ENCODE measurements at places on chromosomes 5 and 9.

DNA sequence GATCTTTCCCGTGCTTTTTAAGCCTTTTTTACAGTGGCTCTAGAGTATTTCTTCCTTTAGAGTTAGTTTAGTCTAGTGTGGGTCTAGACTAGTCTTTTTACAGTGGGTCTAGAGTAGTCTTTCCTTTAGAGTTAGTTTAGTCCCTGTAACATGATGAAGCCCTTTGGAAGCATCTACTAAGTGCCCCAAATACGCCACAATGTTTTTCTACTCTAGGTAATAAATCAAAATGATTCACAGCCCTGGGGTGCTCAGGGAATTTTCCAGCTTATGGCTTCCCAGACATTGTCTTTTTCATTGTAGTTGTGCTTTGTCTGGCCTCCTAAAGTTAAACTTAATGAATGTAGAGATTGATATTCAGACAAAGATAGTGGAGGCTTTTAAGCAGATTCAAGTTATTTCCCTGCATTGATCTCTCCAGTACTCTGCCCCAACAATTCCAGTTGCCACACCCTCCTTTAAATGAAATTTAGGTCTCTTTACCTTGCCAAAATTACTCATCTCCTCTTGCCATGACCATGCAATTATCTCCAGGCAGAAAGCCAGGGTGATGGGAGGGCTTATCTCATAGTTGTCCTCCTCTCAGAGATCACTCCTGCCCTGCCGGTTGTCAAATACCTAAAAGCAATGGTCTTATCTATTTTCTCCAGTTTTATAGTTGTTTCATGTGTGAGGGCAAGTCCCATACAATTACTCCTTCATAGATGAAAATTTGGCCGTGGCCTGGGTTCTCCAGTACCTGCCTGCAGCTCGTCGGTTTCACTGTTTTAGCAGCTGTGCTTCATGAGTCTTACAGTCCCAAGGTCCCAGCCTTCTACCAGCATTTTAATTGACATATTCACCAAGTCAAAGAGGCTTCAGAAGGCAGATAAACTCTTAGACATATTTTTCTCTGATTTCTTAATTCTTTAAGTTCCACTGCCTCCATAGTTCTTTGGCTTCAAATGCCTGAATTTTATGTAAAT lies 794.0 kb upstream of the COX7C start:
- DNase-seq, result peak; percentile 20

- DNase-seq, result no peak
Measured at GRCh38 chr5:107356891-107357290, 313.8 kb downstream of the EFNA5 start.

GRCh38 chr5:172999974-173000373 lies 16.4 kb downstream of the ATP6V0E1 start:
- no peak for DNase-seq

DNA sequence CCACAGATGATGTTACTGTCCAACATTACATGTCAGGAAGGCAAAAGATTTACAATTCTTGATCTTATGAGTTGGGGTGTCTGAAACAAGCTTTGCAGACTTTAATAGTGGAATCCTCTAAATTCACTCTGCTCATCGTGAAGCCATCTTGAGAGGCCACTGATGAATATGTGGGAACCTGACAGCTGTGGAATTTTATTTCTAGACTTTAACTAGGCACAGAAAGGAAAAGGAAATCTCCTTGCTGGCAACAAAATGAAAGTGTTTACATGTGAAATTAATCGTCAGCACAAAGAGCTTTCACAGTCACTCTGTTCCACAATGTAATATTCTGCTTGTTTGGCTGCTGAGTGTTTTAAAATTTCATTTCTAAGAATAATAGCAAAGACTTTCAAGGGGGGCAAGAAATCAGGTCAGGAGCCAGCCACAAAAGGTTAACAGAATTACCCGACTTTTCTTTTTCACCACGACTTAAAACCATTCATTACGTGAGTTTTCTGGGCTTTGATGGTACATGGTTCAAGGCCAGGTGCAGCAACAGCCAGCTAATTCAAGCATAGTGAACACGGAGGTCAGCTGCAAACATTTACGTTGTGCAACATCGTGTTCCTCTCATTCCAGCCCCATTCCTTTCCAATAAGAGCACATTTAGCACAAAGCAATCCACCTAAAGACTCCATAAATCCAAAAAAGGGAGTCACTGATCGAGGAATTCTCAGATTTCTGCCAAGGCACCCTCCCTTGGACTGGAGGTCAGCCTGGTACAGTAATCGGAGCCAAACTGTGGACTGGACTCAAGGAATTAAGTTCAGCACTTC lies 14.6 kb downstream of the NREP start:
- DNase-seq, result no peak

GRCh38 chr9:4137234-4137633 lies 162.6 kb downstream of the GLIS3 start:
- DNase-seq, result peak; percentile 30

DNA sequence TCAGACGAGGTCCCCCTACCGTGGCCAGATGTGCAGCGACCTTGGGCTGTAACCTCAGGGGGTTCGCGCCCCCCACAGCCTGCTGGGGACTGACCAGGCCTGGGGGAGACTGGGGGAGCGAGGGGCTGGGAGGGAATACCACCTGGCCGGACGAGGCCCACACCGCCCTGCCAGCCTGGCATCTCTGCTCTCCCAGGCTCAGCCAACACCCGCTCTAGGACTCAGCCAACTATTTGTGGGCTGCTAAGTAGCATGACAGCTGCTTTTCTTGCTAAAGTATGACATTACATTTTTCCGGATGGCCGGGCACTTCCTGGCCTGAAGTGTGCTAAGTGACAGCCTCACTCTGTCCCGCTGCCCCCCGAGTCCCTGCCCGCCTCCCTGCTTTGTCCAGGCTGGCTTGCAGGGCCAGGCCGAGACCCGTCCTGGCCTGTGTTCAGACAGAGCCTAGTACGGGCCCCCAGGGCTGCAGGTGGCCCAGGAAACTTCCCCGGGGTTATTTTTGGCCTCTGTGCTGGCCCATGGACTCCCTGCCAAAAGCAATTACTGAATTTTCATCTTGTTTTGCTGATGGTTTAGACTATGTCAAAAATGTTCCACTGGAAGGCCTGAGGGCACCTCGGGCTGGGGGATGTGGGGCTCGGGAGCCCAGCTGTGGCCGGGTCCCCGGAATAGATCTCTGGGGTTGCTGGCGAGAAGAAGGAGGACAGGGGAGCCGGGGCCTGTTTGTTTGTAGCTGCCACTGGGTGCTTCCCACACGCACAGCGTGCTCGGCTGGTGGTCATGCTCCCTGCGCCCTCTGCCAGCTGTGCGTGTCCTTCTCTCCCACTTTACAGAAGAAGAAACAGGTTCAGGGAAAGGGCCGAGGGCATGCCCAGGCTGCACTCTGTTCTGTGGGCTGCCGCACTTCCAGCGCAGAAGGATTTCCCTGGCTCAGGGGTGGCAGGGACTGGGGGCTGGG lies 13.4 kb upstream of the SLC2A6 start:
- peak; percentile 87 for DNase-seq

- DNase-seq, result no peak
Measured at GRCh38 chr9:134187110-134187531, 22.8 kb upstream of the RNU6ATAC start.

- no peak for DNase-seq
Measured at GRCh38 chr5:166906991-166907713, 1384.3 kb upstream of the WWC1 start.

DNA sequence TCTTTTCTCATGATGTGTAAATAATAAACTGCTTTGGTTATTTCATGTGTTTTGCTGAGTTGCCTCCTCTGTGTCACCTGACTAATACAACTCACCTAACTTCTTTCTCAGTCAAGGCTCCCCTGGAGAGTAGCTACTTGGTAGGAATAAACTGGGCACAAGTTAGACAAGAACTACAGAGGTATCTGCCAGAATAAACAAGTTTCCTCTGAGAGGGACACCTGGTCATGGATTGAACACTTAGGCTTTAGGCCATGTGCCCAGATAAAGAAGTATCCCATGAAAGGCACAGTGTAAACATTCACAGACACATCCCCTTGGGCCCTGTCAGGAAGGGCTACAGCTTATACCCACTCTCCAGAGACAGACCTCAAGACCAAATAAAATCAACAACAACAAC lies 532.5 kb downstream of the KIF4B start:
- no peak for DNase-seq

- peak; percentile 19 for DNase-seq
Measured at GRCh38 chr5:32475334-32476097, 31.0 kb upstream of the ZFR start.

DNA sequence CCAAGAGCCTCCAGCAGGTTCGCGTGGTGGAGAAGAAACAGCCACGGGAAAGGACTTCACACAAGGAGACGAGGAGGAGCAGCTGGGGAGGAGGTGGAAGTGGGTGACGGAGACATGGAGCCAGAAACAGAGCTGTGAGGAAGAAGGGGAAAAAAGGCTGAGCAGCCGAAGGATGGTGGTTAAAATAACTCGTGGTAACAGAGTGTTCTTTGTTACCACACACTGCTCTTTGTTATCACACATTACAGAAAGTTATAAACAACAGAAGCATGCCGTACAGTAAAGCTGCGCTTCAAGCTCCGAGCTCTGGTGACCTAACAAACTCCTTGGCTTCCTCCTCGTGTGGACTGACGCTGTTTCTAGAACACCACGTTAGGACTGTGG lies 215.4 kb downstream of the GLIS3 start:
- DNase-seq, result peak; percentile 6

DNA sequence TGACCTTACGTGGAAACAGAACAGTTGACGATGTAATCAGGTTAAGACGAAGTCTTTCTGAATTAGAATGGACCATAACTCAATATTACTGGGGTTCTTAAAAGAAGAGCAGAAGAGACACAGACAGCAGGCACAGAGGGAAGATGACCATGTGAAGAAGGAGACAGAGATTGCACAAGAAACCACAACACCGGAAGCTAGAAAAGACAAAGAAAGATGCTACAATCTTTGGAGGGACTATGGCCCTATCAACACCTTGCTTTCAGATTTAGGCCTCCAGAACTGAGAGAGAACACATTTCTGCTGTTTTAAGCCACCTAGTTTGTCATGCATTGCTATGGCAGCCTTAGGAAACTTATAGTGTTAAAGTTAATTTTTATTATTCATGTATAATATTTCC lies 27.1 kb downstream of the CDH9 start:
- no peak for DNase-seq

GRCh38 chr5:76408104-76408654 lies 5.1 kb downstream of the IQGAP2 start:
- no peak for DNase-seq

DNA sequence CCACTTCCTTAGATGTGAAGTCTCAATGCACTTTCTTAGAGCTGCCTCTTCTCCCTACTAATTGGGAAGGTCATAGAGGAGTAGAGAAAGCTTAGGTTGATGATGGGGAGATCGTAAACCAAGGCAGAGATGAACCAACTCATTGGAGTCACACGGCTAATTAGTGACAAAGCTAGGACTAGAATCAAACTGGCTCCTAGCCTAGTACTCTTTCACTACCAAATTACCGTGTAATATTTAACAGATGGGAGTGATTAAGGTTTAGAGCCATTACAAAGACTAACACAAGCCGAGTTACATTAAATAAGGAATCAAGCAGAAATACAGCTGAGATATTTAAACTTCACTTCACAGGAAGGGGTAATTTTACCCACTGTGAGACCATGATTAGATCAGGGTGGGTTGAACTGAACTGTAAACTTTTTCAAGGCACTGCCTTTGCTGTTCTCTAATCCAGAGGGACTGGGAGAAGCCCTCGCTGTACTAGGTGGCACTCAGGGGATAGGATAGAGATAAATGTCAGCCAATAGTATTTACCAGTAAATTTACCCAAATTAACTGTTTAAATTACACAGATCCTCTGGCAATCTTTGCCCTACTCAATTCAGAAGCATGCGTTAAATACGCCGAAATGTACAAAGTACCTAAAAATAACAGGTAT lies 166.4 kb upstream of the PIK3R1 start:
- DNase-seq, result no peak

- no peak for DNase-seq
Measured at GRCh38 chr5:42894057-42894456, 82.4 kb upstream of the SELENOP start.

- peak; percentile 14 for DNase-seq
Measured at GRCh38 chr9:97502222-97502983, 937 bp downstream of the TMOD1 start.

- no peak for DNase-seq
Measured at GRCh38 chr5:169531631-169532030, 51.9 kb upstream of the SPDL1 start.

GRCh38 chr9:118575341-118576070 lies 793.7 kb downstream of the BRINP1 start:
- no peak for DNase-seq

GRCh38 chr9:133994353-133995011 lies 2.4 kb upstream of the VAV2 start:
- peak; percentile 85 for DNase-seq

DNA sequence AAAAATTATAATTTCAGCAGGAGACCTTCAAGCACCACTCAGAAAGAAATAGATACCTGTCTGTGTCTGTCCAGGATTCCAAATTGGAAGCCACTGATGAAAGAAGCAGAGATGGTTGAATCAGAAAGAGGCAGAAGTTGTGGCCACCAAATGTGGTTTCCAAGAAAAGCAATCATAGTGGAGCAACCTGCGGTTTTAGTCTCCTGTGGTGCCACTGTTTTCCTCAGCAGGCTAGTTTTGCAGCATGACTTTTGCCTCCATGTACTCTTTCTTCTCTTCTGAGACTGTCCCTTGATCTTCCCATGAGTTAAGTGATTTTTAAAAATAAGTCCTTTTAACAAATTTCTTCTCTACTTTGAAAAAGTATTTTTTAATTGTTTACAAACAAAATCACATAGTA lies 535.8 kb downstream of the CYLC2 start:
- DNase-seq, result no peak

GRCh38 chr5:55450050-55450765 lies 84.6 kb downstream of the PLPP1 start:
- no peak for DNase-seq

DNA sequence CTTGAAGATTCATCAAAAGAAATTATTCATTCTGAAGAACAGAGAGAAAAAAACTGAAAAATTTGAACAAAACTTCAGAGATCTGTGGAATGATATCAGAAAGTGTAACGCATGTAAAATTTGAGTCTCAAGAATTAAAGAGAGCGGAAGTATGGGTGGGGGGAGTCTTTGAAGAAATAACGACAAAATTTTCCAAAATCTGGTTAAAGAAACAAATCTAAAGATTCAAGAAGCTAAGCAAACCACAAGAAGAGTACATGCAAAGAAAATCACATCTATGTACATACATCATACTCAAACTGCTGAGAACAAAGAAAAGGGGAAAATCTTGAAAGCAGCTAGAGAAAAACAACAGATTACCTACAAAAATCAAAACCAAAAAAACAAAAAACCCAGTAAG lies 149.4 kb upstream of the TBCA start:
- DNase-seq, result no peak

DNA sequence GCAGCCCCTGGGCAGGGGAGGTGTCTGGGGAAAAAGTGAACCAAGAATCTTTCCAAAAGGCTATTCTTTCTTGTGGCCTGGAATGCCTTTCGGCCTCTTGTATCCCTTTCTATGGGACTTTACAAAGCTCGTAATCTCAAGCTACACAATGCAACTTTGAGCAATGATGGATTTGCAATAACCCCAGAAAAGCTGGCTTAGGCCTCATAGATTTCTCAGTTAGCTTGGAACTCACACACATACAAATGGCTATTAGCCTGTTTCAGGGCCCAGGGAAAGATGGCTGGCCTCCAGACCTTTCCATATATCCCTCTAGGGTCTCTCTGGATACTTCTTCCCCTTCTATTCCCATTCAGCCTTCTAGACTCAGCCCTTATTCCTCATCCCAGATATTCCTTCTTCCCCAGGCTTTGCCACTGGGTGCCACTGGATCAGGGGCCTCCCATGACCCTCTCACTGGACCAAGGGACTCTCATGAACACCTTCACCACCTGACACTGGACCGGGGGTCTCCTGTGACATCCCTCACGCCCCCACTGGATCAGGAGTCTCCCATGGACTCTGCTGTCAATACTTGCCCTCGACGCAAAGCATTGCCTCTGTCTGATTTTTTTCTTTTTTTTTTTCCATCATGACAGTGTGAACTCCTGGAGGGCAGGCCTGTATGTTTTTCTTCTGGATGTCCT lies 59.5 kb downstream of the RAD23B start:
- no peak for DNase-seq
